ENCODE measurements at places on chromosomes 11 and 22. TPM values are rescaled to one million over a fixed set of nuclear protein-coding genes. Genes with fewer than 3 reads are reported as not detected.

Gene RAB39A
- total RNA-seq = 0.39 TPM

Gene PLEKHB1
- 1.2 TPM for total RNA-seq

Gene MADD
- total RNA-seq = 32.8 TPM

Gene OTOG
- not detected for total RNA-seq

Gene MIOX
- not detected for total RNA-seq

Gene CASP4
- total RNA-seq = 22.8 TPM

Gene RCE1
- 18.1 TPM for total RNA-seq

Measured in placental epithelial cell (primary cell).